RWPE2 (cell line): ENCODE measurements at places on chromosomes 7 and 10.
A peak's percentile ranks its signal among the peaks of the same experiment; 100 is the strongest.

GRCh38 chr10:19918794-19919193 is 102.6 kb downstream of the PLXDC2 start:
- no peaks in the 10 kb centered on the region for H3K27me3 ChIP-seq
- no peak for DNase-seq
- no peak overlapping the region for H3K4me3 ChIP-seq
- peaks cover 55% of the 10 kb centered on the region for H3K4me1 ChIP-seq
- H3K27ac ChIP-seq, result peak overlapping the region; percentile 91

- no peak overlapping the region for H3K27ac ChIP-seq
- H3K4me1 ChIP-seq, result no peaks in the 10 kb centered on the region
- DNase-seq, result no peak
- H3K36me3 ChIP-seq, result no peaks in the 10 kb centered on the region
- H3K27me3 ChIP-seq, result peaks cover 15% of the 10 kb centered on the region
These were observed 204.3 kb downstream of the CCDC7 start for GRCh38 chr10:32650246-32650655.

GRCh38 chr10:51640120-51640819 is 59.1 kb downstream of the CSTF2T start:
- no peak overlapping the region for H3K27ac ChIP-seq
- H3K27me3 ChIP-seq, result peaks cover 17% of the 10 kb centered on the region
- H3K4me1 ChIP-seq, result no peaks in the 10 kb centered on the region
- no peaks in the 10 kb centered on the region for H3K36me3 ChIP-seq
- no peak overlapping the region for H3K4me3 ChIP-seq

DNA sequence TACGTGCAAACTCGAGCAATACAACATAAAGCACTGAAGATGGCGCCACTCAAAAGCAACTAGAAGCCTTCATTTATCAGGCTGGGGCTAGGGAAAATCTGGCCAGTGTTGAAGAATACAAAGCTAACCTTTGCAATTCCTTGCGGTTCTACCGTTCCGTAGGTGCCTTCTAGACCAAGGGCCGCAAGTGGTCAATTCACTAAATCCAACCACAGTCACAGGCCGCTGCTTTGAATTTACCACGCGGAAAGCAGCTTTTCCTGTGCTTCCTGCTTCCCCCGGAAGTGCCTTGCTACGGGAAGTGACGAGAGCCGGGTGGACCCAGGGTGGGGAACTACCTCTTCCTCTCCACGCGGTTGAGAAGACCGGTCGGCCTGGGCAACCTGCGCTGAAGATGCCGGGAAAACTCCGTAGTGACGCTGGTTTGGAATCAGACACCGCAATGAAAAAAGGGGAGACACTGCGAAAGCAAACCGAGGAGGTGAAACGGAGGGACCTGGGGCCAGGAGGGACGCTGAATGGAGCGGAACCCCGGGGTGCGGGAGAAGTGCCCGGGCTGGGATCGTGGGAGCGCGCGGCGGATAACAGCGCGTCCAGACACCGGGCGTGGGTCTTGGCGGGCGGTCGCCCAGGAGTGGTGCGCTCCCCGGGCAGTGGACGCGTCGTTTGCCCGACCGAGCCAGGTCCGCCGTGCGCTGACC is at the start of gene DDX21:
TSS of gene DDX21 (plus strand) at position 339 of the 701 bp plus-strand sequence. CDS start at position 395, 56 bp downstream.
- H3K4me1 ChIP-seq, result peaks cover 13% of the 10 kb centered on the region
- DNase-seq, result peak; percentile 91
- peaks cover 40% of the 10 kb centered on the region for H3K36me3 ChIP-seq

DNA sequence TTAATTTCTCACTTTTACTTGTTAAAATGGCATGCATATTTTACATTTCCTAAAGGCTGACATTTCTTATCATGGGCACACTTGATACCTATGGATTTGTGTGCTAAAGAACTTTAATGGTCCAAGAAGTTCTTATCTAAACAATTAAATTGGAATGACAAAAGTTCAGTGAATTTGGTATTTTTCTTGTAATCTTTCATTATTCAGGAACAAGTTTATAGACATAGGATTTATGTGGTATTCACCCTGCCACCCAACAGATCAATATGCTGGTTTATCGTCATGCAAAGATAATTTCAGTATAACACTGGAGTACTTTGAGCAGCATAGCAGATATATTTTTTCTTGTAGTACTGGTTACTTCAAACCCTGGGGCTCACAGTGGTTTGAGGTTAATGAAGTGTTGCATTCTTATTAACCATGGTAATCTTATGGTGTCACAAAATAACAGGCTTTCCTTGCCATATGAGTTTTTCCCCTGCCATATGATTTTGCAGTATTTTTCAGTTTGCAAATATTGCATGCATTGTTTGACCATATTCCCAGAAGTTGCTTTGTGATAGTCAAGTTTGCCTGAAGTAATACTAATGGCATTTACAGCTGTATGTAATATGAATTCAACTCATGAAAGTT is 148.8 kb downstream of the PPP1R9A start:
- DNase-seq, result no peak
- H3K4me1 ChIP-seq, result no peaks in the 10 kb centered on the region
- no peak overlapping the region for H3K27ac ChIP-seq

- DNase-seq, result no peak
- H3K27ac ChIP-seq, result no peak overlapping the region
- H3K27me3 ChIP-seq, result peaks cover 11% of the 10 kb centered on the region
- H3K4me3 ChIP-seq, result no peak overlapping the region
These were observed 331.3 kb downstream of the PLXNA4 start for GRCh38 chr7:132244903-132245480.

GRCh38 chr7:33905389-33906032 is at the start of gene BMPER:
Gene BMPER (plus strand): TSS chr7:33905539. CDS start chr7:33905614, 75 bp downstream.
- no peaks in the 10 kb centered on the region for H3K36me3 ChIP-seq
- peak; percentile 62 for DNase-seq
- peaks cover 24% of the 10 kb centered on the region for H3K27me3 ChIP-seq
- no peaks in the 10 kb centered on the region for H3K4me1 ChIP-seq

DNA sequence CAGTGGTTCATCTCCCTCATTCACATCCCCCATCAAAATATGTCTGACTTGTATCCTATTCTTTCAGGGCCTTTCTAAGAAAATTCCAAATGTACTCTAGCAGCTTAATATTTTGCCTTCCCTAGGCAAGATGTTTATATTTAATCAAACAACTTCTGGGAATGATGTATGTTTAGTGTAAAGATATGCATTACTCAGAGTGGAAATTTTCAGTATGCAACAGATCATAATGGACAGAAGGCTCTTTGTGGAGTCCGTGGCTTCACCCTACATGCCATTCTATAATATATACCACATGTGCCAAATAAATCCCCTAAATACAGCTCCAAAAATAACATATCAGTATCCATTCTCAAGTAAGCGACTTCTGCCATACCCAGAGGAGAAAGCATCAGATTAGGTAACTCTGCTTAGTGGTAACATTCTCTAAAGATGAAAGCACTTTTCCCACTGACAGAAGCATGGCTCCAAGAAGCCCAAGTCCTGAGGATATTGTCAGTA is 316.6 kb downstream of the KCNMA1 start:
- H3K4me3 ChIP-seq, result no peak overlapping the region
- H3K27me3 ChIP-seq, result no peaks in the 10 kb centered on the region
- H3K36me3 ChIP-seq, result no peaks in the 10 kb centered on the region
- no peak overlapping the region for H3K27ac ChIP-seq
- H3K4me1 ChIP-seq, result no peaks in the 10 kb centered on the region

- no peaks in the 10 kb centered on the region for H3K36me3 ChIP-seq
- H3K4me3 ChIP-seq, result no peak overlapping the region
- no peak overlapping the region for H3K27ac ChIP-seq
- no peak for DNase-seq
These were observed 1.2 kb downstream of the PRSS1 start for GRCh38 chr7:142750321-142750938.

DNA sequence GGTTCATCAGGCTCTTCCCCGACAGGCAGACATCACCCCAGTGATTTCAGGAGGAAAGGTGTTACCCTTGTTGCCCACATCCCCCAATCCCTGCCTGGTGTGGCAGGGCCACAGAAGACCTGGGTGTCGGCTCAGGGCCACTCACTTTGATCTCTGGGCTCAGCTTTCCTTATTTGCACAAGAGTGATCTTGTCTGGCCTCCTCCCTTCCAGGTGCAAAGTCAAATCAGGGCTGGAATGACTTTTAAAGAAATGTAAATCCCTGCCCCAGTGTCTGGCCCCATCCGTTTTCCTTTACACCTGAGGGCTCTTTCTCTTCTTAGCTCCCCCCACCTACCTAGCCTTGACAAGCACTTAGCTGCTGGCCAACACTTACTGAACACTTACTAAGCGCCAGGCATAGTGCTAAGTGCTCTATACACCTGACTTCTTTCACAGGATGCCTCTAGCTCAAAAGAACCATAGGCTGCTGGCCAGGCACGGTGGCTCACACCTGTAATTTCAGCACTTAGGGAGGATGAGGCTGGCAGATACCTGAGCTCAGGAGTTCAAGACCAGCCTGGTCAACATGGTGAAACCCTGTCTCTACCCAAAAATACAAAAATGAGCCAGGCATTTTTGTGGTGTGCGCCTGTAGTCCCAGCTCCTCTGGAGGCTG is 979 bp upstream of the NODAL start:
- no peak overlapping the region for H3K4me3 ChIP-seq
- DNase-seq, result no peak
- H3K27me3 ChIP-seq, result peaks cover 31% of the 10 kb centered on the region
- no peaks in the 10 kb centered on the region for H3K4me1 ChIP-seq
- no peak overlapping the region for H3K27ac ChIP-seq
- no peaks in the 10 kb centered on the region for H3K36me3 ChIP-seq

DNA sequence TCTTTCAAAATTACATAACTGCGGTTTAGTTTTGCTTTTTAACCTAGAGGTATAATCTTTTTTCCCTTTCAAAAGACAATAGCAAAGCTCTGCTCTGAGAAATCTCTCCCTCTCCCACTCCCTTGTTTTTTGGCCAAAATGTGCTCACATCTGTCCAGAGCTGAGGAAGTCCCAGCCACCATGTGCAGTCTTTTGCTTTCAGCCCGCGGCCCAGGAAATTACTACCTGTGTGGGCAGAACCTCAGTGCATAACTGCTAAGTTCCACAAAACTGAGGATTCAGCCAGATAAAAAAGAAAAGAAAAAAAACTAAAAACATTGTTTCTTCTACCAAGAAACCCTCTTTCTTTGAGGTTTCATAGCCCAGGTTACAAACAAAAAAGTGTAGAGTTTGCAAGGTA is 115.0 kb upstream of the HGF start:
- H3K4me3 ChIP-seq, result no peak overlapping the region
- no peak for DNase-seq
- H3K27ac ChIP-seq, result no peak overlapping the region
- H3K4me1 ChIP-seq, result no peaks in the 10 kb centered on the region
- H3K36me3 ChIP-seq, result no peaks in the 10 kb centered on the region

DNA sequence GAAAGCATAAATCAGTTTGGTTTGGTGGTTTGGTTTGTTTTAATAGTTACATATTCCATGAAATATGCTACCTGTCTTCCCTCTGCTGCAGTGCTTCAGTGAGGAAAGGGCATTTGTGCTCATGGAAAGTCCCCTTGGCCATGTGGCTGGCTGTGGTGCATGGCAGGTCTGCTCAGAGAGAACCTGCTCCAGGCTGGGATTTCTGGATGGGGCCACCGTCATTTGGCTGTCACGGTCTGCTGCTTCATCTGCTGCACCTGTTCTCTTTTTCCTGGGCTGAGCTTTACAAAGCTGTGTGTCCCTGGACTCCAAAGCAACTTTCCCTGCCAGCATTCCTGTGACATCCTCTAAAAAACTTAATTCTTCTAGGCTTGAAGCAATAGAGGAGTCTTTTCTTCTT is 8.9 kb downstream of the CDK14 start:
- no peaks in the 10 kb centered on the region for H3K27me3 ChIP-seq
- H3K4me3 ChIP-seq, result no peak overlapping the region
- H3K36me3 ChIP-seq, result peaks cover 18% of the 10 kb centered on the region
- H3K4me1 ChIP-seq, result peaks cover 51% of the 10 kb centered on the region

GRCh38 chr10:92387289-92387940 is 96.4 kb downstream of the MARCHF5 start:
- H3K27ac ChIP-seq, result no peak overlapping the region
- no peaks in the 10 kb centered on the region for H3K4me1 ChIP-seq
- H3K36me3 ChIP-seq, result no peaks in the 10 kb centered on the region
- DNase-seq, result no peak
- no peaks in the 10 kb centered on the region for H3K27me3 ChIP-seq

- no peaks in the 10 kb centered on the region for H3K36me3 ChIP-seq
- no peak overlapping the region for H3K27ac ChIP-seq
- no peak for DNase-seq
- no peaks in the 10 kb centered on the region for H3K4me1 ChIP-seq
- H3K4me3 ChIP-seq, result no peak overlapping the region
These were observed 177.0 kb upstream of the KMT2E start for GRCh38 chr7:104836976-104837375.

DNA sequence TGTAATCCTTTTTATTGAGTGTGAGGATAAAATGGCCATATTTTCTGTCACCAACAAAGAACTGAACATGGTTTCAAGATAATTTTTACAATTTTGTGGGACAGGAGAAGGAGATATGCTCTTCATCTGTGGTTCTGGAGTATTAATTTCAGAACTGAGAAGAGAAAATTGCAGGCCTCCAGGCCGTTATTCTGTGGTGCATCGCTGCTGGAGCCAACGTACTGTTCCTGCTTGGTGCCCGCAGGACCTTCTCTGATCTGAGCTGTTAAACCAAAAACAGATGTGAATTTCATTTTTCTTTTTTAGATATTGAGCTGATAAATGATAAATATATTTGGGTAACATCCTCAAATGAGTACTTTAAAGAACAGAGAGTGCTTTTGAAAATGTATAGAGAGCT is 63.9 kb downstream of the IKZF1 start:
- no peak overlapping the region for H3K4me3 ChIP-seq
- DNase-seq, result no peak
- no peaks in the 10 kb centered on the region for H3K4me1 ChIP-seq
- no peak overlapping the region for H3K27ac ChIP-seq

DNA sequence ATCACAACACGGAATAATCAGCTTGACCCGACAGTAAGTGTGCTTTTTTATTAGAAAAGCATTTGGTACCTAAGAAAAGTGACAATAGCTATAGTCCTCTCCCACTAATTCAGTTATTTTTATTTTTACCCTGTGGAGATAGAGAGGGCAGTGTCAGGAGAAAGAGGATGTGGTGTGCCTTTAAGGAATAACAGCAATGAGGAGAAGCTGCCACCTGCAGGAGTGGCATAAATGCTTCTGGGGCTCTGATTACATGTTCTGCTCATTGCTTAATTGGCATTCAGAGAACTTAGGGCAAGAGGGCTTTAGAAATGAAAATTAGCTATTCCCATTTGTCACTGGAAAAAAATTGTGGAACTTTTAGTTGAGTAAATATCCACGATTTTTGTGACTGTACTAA is 60.1 kb downstream of the DENND11 start:
- H3K27me3 ChIP-seq, result no peaks in the 10 kb centered on the region
- no peaks in the 10 kb centered on the region for H3K4me1 ChIP-seq
- no peak for DNase-seq
- H3K4me3 ChIP-seq, result no peak overlapping the region

- no peaks in the 10 kb centered on the region for H3K27me3 ChIP-seq
- H3K4me1 ChIP-seq, result no peaks in the 10 kb centered on the region
- no peak for DNase-seq
These were observed at the start of gene MCMBP for GRCh38 chr10:119872610-119872859. Gene MCMBP (minus strand): TSS chr10:119872843. CDS start chr10:119872584, 259 bp downstream.

GRCh38 chr7:102840404-102840803 is 72.4 kb upstream of the LRRC17 start:
- peaks cover 16% of the 10 kb centered on the region for H3K4me1 ChIP-seq
- H3K27ac ChIP-seq, result no peak overlapping the region

- H3K27me3 ChIP-seq, result no peaks in the 10 kb centered on the region
- no peaks in the 10 kb centered on the region for H3K4me1 ChIP-seq
- H3K27ac ChIP-seq, result no peak overlapping the region
- H3K36me3 ChIP-seq, result no peaks in the 10 kb centered on the region
- no peak overlapping the region for H3K4me3 ChIP-seq
These were observed 34.8 kb downstream of the CDH23 start for GRCh38 chr10:71431239-71432100.

GRCh38 chr7:134724606-134725005 is 54.8 kb upstream of the CALD1 start:
- no peak overlapping the region for H3K4me3 ChIP-seq
- no peak for DNase-seq
- no peak overlapping the region for H3K27ac ChIP-seq
- H3K27me3 ChIP-seq, result no peaks in the 10 kb centered on the region
